NCI-H526 (cell line): ENCODE measurements at places on chromosomes 5 and 9.

- DNase-seq: no peak
Observed at GRCh38 chr5:63686938-63687337, 275.3 kb downstream of the HTR1A start.

DNA sequence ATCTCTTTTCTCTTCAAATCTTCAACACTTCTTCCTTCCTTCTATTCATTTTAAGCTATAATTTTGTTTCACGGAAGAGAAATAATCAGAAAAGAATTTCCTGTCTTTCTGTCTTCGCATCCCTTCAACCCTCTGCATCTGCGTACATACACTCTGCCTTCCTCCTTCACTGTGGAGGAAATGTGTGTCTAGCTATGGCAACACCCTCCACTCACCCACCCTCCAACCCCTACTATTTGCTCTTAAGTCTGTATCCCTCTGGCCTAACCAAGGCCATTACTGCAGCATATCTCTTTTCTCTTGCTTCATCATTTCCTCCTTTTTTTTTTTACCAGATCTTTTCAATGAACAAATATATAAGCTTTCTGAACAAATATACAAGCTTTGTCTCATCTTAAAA is 105.7 kb upstream of the NUDT12 start:
- DNase-seq: no peak

GRCh38 chr9:131459056-131459455 is 43.7 kb upstream of the POMT1 start:
- no peak for DNase-seq

- peak; percentile 32 for DNase-seq
Observed at GRCh38 chr5:68661237-68661636, 432.6 kb upstream of the SLC30A5 start.

DNA sequence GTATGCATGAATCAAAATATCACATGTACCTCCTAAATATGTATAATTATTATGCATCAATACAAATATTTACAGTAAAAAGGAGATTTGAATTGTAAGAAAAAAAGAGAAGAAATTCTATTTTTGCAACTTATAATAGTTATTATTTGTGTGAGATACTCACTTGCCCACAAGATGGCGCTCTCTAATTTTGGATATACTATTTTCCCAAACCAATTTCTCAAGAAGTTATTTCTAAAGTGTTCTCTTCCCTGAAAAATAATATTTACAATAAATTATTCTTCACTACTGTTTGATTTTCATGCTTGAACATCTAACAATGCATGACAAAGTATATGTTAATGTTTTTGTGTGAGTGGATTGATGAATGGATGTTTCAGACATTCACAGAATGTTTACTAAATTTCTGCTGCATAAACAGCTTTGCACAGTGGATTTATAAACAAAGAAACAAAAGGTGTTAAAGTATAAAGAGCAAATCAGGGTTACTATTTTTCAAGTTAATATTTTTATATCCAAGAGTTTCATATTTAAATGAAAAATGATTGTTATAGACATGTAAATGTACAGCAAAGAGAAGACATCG is 503.4 kb downstream of the PDE4D start:
- DNase-seq: no peak
